Vein endothelial cell (primary cell): ENCODE measurements at places on chromosomes 13 and 19. TPM values are rescaled to one million over a fixed set of nuclear protein-coding genes. Genes with fewer than 3 reads are reported as not detected.

C19orf81 gene
- not detected in 2 replicates for total RNA-seq

LILRB3 gene
- not detected in 2 replicates for total RNA-seq

JOSD2 gene
- total RNA-seq: 13.3 and 20.3 TPM in 2 replicates

ZNF729 gene
- total RNA-seq: not detected in 2 replicates

GARIN5A gene
- total RNA-seq: 0.19 TPM in 1 of 2 replicates, not detected in the other

KMT5C gene
- total RNA-seq: 5.6 and 9.8 TPM in 2 replicates

TYROBP gene
- not detected in 2 replicates for total RNA-seq

DIRAS1 gene
- 0.29 TPM in 1 of 2 replicates, not detected in the other for total RNA-seq

TMPRSS9 gene
- total RNA-seq: not detected in 2 replicates

ZNF492 gene
- under 0.01 and 0.57 TPM in 2 replicates for total RNA-seq

GPR32 gene
- total RNA-seq: not detected in 2 replicates

CERS1 gene
- 2.3 and 3.9 TPM in 2 replicates for total RNA-seq

CNN1 gene
- not detected in 2 replicates for total RNA-seq

TUBB4A gene
- not detected in 2 replicates for total RNA-seq

ZNF100 gene
- 9.1 and 10.9 TPM in 2 replicates for total RNA-seq

SYCN gene
- not detected in 2 replicates for total RNA-seq

LRRC25 gene
- total RNA-seq: not detected in 2 replicates

EPS8L1 gene
- 5.9 and 7.7 TPM in 2 replicates for total RNA-seq

DNASE2 gene
- total RNA-seq: 16.8 and 20.9 TPM in 2 replicates

SEMA6B gene
- 236 and 245 TPM in 2 replicates for total RNA-seq

CLDN10 gene
- not detected in 2 replicates for total RNA-seq

TDRD12 gene
- total RNA-seq: under 0.01 and 0.19 TPM in 2 replicates

C13orf46 gene
- total RNA-seq: 0.19 TPM in 1 of 2 replicates, not detected in the other

OCEL1 gene
- 3.5 and 4.6 TPM in 2 replicates for total RNA-seq

NLRP12 gene
- total RNA-seq: 2.2 and 2.6 TPM in 2 replicates

MYADM gene
- 27.1 and 33.0 TPM in 2 replicates for total RNA-seq

GNG7 gene
- 0.48 and 0.98 TPM in 2 replicates for total RNA-seq

CEACAM7 gene
- not detected in 2 replicates for total RNA-seq

VSTM2B gene
- not detected in 2 replicates for total RNA-seq

PRTN3 gene
- total RNA-seq: not detected in 2 replicates

TNNI3 gene
- total RNA-seq: not detected in 2 replicates

FGF14 gene
- total RNA-seq: not detected in 2 replicates

DUS3L gene
- 32.0 and 37.2 TPM in 2 replicates for total RNA-seq

CASP14 gene
- not detected in 2 replicates for total RNA-seq

ZNF763 gene
- total RNA-seq: 0.33 and 2.4 TPM in 2 replicates

IZUMO2 gene
- total RNA-seq: not detected in 2 replicates

ZNF526 gene
- 15.7 and 16.7 TPM in 2 replicates for total RNA-seq

FCGBP gene
- total RNA-seq: under 0.01 TPM in 1 of 2 replicates, not detected in the other

ZNF99 gene
- not detected in 2 replicates for total RNA-seq

FCAR gene
- not detected in 2 replicates for total RNA-seq

ITM2B gene
- total RNA-seq: 250 and 251 TPM in 2 replicates

KLHL1 gene
- total RNA-seq: not detected in 2 replicates

ZNF563 gene
- total RNA-seq: 0.65 and 2.0 TPM in 2 replicates

CRLF1 gene
- 0.48 and 0.98 TPM in 2 replicates for total RNA-seq

KIRREL2 gene
- total RNA-seq: not detected in 2 replicates

FGF9 gene
- not detected in 2 replicates for total RNA-seq

ZNF8 gene
- 8.2 and 8.5 TPM in 2 replicates for total RNA-seq

ZSWIM9 gene
- 1.9 and 3.3 TPM in 2 replicates for total RNA-seq

KRTDAP gene
- total RNA-seq: not detected in 2 replicates

ZNF730 gene
- 0.33 and 2.9 TPM in 2 replicates for total RNA-seq

KCTD12 gene
- 268 and 273 TPM in 2 replicates for total RNA-seq

KLK4 gene
- total RNA-seq: not detected in 2 replicates

CRTC1 gene
- total RNA-seq: 2.1 and 3.6 TPM in 2 replicates

BSPH1 gene
- total RNA-seq: not detected in 2 replicates

CABP5 gene
- not detected in 2 replicates for total RNA-seq

CD37 gene
- total RNA-seq: not detected in 2 replicates
